Body of pancreas (tissue), 4 donors: ENCODE measurements at places on chromosomes 5 and 9. TPM values are rescaled to one million over a fixed set of nuclear protein-coding genes. Genes with fewer than 3 reads are reported as not detected.

FAM200C gene
- 6.0 TPM for total RNA-seq

DMRT3 gene
- total RNA-seq = not detected

EPB41L4A gene
- total RNA-seq = 16.2 TPM

C5orf52 gene
- not detected for total RNA-seq

CMBL gene
- 4.9 TPM for total RNA-seq

CYSRT1 gene
- not detected for total RNA-seq

HAVCR1 gene
- not detected for total RNA-seq

CDH9 gene
- total RNA-seq = not detected

PIP5K1B gene
- total RNA-seq = 7.8 TPM

NSA2 gene
- total RNA-seq = 74.2 TPM

SMIM32 gene
- 0.78 TPM for total RNA-seq

AJM1 gene
- total RNA-seq = 13.2 TPM

AMBP gene
- total RNA-seq = 53.4 TPM

TLR4 gene
- 7.6 TPM for total RNA-seq

NR2F1-AS1 gene
- 4.9 TPM for total RNA-seq

WDR5 gene
- total RNA-seq = 12.5 TPM

BDP1 gene
- 21.0 TPM for total RNA-seq

BNC2 gene
- total RNA-seq = 0.99 TPM

SH3GL2 gene
- 1.3 TPM for total RNA-seq

ADGRV1 gene
- total RNA-seq = 19.2 TPM

INSL6 gene
- total RNA-seq = not detected

PCDHB12 gene
- total RNA-seq = 3.4 TPM

SLC36A2 gene
- not detected for total RNA-seq

GARNL3 gene
- 5.9 TPM for total RNA-seq

CD274 gene
- total RNA-seq = 1.6 TPM

GHR gene
- total RNA-seq = 5.7 TPM

ABCA1 gene
- 18.9 TPM for total RNA-seq

IZUMO3 gene
- total RNA-seq = not detected

SLC6A18 gene
- total RNA-seq = not detected

SCGB3A2 gene
- not detected for total RNA-seq

FOXI1 gene
- total RNA-seq = not detected

GCNT4 gene
- 4.2 TPM for total RNA-seq

DDX31 gene
- 8.6 TPM for total RNA-seq

ZNF608 gene
- total RNA-seq = 33.6 TPM

ECPAS gene
- total RNA-seq = 57.6 TPM

GAPT gene
- 1.3 TPM for total RNA-seq

GIN1 gene
- total RNA-seq = 1.6 TPM

TAF11L5 gene
- not detected for total RNA-seq

SELENOP gene
- 289 TPM for total RNA-seq

DOK3 gene
- 3.3 TPM for total RNA-seq

PCDHGA11 gene
- 4.9 TPM for total RNA-seq

TEX48 gene
- total RNA-seq = not detected

C9orf50 gene
- total RNA-seq = not detected

IFNA2 gene
- total RNA-seq = not detected

CHD1 gene
- total RNA-seq = 29.7 TPM

MEIKIN gene
- total RNA-seq = 39.2 TPM

SOWAHA gene
- 7.3 TPM for total RNA-seq

HIGD2A gene
- 20.1 TPM for total RNA-seq

SARDH gene
- 20.2 TPM for total RNA-seq

CARD9 gene
- 1.3 TPM for total RNA-seq

LMNB1 gene
- 2.0 TPM for total RNA-seq

AGXT2 gene
- total RNA-seq = not detected

SPATA31A7 gene
- not detected for total RNA-seq

PHYHD1 gene
- 48.8 TPM for total RNA-seq

PRLR gene
- 7.9 TPM for total RNA-seq

KIF3A gene
- total RNA-seq = 8.8 TPM

PCAT7 gene
- not detected for total RNA-seq
